CMK (cell line): ENCODE measurements at places on chromosomes 7 and 10.

GRCh38 chr10:29346296-29347001 lies 57.6 kb downstream of the LYZL1 start:
- DNase-seq: no peak

DNA sequence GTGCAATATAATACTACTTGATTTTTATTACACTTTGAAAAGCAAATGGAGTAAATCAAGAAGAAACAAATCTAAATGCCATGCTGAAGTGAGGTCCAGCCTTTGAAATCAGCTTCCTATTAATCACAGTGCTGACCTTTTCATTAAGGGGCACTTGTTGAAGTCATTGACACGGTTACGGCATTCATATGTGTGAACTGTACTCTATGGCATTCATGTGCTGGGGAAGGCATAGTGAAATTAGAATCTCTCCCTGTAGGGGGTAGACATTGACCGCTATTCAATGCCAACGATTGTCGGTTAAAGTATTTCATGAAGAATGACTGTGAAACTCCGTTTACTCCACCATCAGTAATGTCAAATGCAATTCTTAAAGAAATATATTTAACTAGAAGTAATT lies 296.1 kb upstream of the SEMA3A start:
- no peak for DNase-seq

DNA sequence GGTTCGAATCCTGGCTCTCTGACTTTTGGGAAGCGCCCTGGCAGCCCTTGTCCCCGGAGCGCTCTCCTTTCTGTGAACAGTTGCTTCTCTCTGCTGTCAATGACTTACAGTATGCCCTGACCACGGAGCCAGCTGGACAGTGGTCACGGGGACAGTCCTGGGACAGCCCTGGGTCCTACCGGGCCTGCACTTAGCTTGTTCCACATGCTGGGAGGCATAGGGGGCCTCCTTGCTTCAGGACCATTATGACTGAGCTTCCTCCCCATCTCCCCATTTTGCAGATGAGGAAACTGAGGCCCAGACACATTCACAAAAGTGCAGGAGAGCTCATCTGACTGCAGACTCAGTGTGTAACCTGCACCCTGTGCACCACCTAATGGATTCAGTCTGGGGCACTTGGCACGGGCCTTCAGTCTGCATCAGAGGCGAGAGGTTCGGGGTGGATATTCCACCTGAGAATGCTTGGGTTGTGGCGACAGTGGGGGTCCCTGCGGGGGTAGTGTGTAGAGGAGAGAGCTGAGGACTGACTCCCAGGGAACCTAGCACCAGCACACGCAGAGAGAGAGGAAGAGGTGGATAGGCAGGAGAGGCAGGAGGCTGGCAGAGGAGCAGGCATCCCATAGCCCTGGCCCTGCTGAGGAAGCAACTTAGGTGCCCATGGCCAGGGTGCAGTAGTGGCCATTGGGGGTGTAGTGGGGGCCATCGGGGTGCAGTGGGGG lies 1.6 kb downstream of the DOCK1 start:
- no peak for DNase-seq

DNA sequence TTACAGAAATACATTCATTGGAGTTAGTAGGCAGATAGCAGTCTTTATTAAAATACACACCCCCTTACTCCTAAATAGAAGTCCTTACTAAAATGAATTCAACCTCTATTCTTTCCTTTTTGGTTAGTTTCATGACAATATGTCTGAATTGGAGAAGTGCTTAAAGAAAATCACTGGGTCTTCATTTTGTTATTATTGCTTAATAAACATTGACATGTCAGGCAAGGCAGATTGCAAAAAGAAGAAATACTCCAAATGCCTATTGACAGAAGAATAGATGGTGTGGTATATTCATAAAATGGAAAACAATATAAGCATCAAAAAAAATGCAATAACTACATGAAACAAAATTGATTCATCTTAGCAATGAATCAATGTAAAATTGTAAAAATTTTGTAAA lies 135.5 kb downstream of the TMEM26 start:
- no peak for DNase-seq

DNA sequence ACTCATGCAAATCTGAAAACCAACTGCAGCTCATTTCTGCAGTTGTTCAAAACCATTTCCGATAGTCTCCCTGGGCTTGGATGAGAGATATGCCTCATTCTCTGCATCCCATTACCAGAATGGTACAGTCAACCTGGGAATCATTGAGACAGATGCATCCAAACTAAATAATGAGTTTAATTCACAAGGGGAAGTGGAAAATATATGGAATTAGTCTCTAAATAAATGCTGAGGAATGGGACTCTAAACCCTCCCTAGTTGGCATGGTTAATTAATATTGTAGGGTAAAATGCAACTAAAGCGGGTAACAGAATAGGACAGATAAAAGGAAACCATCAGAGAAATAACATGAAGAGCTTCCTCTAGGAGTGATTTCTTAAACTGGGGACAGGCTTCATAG lies 118.9 kb downstream of the AMPH start:
- no peak for DNase-seq

GRCh38 chr7:98774884-98775283 lies 94.9 kb downstream of the TMEM130 start:
- no peak for DNase-seq

GRCh38 chr10:49557681-49558080 lies 18.8 kb upstream of the ERCC6 start:
- DNase-seq: no peak

DNA sequence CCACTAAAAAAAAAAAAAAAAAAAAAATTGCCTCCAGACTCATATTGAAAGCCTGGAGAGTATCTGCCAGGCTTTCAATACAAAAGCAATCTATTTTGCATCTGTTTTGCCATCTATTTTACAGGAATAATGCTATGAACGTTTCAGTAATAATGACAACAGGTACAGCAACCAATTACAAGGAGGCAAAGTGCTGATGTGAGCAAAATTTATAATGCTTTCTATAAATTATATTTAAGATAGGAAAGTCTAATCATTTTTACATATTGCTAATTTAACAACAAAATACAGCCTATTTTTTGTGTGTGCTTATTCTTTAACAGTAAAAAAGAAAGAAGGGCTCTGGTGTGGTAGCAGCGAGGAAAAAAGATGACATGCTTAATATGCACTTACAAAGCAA lies 10.0 kb downstream of the WDR91 start:
- no peak for DNase-seq

GRCh38 chr7:70435634-70436033 lies 696.3 kb upstream of the GALNT17 start:
- DNase-seq: no peak

DNA sequence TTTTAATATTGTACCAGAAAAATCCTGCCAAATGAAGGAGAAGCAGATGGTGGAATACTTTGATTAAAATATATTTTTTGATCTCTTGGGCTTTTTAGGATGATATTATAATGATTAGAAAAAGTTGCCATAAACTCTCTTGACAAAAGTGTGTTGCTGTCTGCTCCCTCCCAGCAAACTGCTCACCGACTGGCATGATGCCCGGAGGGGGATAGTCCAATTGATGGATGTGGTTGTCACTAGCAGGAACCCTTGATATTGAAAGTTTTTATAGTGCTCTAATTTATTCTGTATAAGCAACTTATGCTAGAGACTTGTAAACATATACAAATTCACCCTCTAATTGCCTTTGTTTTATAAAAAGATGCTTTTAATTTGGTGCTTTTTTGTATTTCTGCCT lies 114.0 kb downstream of the DNAH11 start:
- no peak for DNase-seq

GRCh38 chr10:118737603-118738302 lies 17.0 kb downstream of the CACUL1 start:
- no peak for DNase-seq

DNA sequence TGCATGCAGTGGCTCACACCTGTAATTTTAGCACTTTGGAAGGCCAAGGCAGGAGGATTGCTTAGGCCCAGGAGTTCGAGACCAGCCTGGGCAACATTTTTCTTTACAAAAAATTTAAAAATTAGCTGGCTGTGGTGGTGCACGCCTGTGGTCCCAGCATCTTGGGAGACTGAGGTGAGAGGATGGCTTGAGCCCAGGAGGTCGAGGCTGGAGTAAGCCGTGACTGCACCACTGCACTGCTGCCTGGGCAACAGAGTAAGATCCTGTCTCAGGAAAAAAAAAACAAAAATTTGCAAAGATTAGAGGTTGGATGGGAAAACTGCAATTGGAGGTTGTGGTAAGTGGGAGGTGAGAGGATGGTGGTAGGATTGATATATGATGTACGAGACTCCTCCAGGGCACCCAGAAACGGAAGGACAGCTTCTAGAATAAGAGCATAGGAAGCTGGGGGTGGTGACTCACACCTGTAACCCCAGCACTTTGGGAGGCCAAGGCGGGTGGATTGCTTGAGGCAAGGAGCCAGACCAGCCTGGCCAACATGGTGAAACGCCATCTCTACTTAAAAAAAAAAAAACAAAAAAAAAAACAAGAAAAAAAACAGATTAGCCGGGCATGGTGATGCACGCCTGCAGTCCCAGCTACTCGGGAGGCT lies 19.1 kb upstream of the PARP12 start:
- no peak for DNase-seq

DNA sequence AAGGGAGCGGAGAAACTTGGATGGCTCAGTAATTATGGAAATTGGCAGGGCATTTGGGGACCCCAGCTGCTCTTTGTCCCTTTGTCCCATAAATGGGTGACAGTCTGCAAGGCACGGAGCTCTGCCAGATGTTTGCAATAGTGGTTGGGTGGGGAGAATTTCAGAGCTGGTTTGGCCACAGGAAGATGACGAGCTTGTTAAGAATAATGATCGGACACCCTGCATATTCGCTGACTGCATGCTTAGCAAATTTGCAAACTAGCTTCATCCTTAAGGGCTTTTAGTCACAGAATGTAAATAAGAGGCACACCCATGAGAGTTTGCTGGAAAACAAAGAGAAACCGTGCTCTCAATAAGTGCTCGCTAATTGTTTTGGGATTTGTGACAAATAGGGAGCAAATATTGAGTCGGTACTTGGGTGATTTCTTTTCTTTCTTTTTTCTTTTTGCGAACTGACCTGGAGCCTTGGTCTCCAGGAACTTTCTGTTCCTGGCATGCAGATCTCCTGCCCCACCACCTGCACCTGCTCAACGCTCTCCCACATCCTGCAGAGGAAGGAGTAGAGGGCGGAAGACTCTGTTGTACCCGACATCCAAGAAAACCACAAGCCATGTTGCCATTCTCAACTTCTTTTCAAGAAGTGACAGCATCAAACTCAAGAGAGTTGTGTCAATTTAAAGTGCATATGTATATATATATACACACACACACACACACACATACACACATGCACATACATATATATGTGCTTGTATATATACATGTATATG lies 238.9 kb downstream of the CAMK1D start:
- DNase-seq: no peak

DNA sequence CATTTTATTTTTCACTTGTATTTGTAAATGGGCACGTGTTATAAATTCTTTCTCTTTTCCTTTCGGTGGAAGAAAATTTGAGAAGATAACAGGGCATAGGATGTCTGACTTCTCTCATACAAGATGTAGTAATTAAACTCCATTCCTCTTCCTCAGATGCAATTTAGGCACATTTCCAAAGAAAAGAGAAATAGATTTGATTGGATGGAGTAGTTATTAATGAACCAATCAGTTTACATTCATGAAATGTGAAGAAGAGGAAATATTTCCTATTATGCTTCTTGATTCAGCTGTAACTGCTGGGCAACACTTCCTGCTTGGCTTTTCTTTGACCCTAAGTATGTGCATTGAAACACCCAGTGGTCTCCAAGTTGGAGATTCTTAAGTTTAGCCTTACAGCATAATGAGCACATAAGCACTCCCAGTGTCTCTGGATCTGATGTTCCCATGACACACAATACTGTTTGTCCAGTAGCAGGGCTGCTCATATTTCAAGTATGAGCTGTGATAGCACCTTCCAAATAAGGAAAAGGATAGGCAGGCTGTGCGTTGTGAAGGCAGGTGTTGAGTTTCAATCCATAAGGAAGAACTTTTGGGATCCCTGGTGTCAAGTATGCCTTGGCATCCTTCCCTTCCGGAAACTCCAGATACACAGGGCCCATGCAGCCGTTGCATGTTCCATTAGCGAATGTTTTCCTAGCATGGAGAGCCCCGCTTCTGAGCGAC lies 33.4 kb upstream of the COBL start:
- DNase-seq: no peak

DNA sequence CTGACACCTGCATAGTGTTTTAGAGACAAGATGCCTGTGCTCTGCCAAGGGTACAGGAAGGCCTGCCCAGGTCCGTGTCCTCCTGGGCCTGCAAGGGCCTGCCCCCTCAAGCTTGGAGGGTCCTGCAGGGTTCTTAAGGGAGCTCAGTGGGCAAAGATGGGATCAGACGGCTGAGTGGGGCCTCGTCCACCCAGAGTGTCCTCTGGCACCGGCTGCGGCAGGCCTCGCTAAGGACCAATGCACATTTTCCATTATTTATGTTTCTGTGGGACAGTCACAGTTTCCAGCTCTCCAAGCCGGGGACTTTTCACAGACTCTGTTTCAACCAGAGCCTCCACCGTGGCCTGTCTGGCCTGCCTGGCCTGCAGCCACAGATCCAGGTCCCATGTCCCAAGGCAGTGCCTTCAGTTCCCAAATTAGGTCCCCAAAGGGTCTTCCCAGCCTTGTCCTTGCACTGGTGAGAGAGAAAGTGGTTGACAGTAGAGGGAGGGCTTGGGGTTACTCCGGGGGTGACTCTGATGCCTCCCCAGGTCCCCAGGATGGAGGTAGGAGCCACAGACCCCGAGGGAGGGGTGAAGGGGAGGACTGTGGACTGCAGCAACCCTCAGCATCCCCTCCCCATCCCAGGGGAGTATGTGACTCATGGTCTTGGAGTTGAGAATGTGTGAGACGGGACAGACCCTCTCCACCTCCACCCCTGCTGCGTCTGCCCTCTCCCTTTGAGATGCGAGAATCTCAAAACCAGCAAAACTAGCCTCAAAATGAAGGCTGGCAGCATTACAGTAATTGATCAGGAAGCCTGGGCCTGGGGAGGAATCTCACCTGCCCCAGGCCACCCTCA lies 14.8 kb downstream of the MYL10 start:
- DNase-seq: no peak

- no peak for DNase-seq
These were observed 108.9 kb upstream of the FAM20C start for GRCh38 chr7:83441-83840.

- no peak for DNase-seq
These were observed 202.9 kb downstream of the TRIL start for GRCh38 chr7:28755255-28755654.

DNA sequence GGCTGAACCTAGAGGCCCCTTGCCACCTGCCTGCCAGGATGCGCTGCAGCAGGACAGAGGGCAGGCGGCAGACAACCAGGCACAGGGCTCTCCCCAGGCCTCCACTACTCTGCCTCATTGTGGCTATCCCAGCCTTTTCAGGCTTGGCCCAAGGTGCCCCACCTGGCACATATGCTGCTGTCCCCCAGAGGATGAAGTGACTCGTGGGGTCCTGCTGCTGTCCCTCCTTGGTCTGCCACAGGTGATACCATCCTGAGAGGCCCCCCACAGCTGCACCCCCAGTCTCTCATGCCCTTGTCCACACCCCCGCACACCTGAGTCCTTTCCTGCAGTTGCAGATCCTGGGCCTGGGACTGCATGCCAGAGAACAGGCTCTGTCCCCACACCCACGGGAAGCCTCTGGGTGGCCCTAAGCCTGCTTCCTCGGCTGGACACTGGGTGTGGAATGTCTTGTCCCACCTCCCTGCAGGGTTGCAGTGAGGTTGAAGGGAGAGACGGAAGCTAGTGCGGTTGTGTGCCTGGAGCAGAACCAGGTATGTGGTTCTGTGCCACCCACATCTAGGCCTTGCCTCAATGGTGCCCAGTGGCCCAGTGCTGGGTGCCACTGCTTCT lies 55.3 kb downstream of the RASGEF1A start:
- DNase-seq: no peak

GRCh38 chr10:72814099-72814790 lies 79.3 kb upstream of the OIT3 start:
- no peak for DNase-seq
